ENCODE measurements at places on chromosomes 12 and 14.

DNA sequence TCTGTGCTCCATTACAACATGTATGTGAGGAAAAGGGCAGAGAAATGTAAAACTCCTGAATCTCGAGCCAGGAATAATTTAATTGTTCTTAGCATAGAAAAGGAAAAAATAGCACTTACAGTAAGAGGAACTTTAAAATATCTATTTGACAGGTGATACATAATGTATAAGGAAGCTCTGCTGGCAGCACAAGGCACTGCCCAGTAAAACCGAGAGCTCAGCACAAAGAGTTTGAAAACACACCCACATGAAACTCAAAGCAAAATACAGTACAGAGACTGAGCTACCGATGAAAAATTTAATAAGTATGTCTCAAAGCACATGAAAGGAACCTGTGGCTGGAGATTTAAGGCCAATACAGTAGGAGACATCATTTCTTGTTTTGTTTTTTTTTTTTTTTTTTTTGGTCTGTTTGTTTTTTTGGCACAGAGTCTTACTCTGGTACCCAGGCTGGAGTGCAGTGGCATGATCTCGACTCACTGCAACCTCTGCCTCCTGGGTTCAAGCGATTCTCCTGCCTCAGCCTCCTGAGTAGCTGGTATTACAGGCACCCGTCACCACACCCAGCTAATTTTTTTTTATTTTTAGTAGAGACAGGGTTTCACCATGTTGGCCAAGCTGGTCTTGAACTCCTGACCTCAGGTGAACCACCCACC is 19.2 kb downstream of the CLIP1 start:
- no peak for DNase-seq

GRCh38 chr12:116592731-116593130 is 33.5 kb downstream of the MAP1LC3B2 start:
- DNase-seq, result no peak

DNA sequence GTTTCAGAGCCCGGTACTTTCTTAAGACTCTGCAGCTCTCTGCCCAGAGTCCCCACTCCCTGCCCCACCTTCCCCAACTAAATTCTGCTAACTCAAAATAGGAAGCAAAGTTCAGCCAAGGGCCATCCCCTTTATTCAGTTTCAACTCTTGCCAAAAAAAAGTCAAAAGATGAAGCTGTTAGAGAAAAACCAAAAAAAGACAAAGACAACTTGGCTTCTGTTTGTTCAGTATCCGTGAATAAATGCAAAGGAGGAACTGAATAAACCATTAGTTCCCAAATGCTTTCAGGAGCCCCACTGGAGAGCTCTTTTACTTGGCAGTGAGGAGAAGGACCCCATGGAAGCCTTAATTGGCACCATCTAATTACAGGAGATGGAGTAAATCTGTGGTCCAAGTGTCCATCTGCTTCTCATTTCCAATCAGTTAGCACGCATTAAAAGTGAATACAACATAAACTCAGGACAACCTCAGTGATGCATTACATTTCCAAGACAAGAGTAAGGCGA is 155.4 kb upstream of the GZMB start:
- no peak for DNase-seq

DNA sequence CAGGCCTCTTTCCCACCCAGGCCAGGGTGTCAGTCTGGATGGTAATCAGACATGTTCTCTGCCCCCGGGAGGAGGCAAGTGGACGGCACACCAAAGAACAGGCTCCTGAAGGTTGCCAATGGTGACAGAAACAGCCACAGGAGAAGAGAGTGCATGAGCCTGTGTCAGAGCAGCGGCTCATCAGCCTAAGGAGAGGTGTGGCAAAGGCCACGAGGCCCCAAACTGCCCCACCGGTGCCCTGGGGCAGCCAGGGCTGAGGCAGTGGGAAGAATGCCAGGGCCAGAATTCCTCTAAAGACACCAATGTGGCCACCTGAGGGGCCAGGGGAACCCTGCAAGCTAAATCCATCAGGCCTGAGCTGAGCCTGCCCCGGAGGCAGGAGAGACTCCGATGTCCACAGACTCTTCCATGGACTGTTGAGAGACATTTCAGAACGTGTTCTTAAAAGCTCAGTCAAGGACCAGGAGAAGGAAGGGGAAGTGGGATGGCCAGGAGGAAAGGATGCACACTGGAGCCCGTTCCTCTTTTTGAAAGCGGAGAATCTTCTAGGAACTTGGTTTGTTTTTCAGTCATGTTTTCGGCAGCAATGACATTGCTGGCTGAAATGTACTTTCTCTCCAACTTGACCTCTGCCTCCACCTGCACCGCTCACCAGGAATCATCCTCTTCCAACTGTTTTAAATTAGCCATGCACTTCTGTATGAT is 176.3 kb upstream of the FKBP4 start:
- no peak for DNase-seq

- DNase-seq, result no peak
These were observed 39.9 kb downstream of the LTBP2 start for GRCh38 chr14:74571901-74572725.

All from NCI-H1436 treated with DMSO at 0.1 percent for 48 hours (cell line).